ENCODE measurements at places on chromosomes 5 and 9.

DNA sequence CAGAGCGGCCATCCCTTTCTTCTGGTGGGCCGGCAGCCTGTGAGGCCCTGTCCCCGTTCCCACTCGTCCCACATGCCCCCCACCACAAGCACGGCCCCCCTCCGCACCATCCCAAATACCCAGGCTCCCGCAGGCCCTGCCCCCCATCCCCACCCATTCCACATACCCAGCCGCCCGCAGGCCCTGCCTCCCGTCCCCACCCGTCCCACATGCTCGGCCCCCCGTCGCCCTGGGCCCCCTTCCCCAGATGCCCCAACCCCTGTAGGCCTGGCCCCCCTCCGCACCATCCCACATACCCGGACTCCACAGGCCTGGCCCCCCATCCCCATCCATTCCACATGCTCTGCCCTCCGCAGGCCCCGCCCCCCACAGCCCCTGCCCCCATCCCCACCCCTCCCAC, 11.5 kb downstream of the SLC6A19 start:
- DNase-seq = no peak

DNA sequence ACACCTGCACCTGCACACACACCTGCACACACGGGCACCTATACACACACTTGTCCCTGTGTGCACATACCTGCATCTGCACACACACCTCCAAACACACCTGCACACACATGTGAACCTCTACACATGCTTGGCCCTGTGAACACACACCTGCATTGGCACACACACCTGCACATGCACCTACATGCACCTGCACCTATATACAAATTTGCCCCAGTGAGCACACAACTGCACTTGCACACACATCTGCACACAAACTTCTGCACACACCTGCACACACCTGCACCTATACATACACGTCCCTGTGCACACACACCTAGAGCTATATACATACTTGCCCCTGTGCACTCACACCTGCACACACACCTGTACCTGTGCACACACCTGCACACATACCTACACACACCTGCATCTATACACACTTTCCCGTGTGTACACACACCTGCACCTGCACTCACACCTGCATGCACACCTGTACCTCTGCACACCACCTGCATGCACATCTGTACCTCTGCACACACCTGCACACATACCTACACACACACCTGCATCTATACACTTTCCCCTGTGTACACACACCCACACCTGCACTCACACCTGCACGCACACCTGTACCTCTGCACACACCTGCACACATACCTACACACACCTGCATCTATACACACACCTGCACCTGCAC, 21.5 kb upstream of the LPCAT1 start:
- peak; percentile 48 for DNase-seq

DNA sequence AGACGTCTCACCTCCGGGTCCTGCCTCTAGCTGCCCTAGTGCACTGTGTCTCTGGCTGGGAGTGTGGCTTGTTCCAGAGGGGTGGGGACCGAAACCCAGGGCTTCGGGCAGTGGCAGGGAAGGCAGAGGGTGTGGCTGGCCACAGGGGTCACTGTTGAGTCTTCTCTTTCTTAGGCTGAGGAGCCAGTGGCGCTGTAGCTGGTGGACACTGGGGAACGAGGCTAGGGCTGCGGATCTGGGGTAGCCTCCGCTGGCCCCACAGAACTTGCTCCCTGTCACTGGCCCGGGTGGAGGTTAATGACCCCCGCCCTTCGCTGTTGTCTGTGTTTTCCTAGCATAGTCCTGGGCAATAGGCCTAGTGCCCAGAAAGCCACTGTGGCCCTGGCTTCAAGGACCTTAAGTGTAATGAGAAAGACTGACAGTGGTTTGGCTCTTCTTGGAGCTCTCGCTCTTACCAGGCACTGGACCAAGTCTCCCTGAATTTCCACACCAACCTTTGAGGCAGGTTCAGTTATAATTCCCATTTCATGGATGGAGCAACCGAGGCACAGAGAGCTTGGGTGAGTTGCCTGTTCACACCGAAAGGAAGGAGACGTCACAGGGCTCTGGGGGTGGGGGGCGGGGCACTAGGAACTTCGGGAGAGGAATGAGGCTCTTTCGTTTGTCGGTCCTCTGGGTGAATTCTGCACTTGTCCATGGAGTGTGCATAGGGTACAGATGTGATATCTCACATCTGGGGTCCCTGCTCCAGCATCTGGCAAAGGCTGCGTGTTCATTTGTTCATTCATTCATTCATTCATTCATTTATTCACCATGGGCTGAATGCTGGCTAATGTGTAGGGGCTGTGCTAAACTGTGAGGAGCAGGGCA, 4.8 kb upstream of the IER5L start:
- no peak for DNase-seq

- no peak for DNase-seq
These were observed 860.8 kb upstream of the DMAC1 start for GRCh38 chr9:8660383-8660782.

DNA sequence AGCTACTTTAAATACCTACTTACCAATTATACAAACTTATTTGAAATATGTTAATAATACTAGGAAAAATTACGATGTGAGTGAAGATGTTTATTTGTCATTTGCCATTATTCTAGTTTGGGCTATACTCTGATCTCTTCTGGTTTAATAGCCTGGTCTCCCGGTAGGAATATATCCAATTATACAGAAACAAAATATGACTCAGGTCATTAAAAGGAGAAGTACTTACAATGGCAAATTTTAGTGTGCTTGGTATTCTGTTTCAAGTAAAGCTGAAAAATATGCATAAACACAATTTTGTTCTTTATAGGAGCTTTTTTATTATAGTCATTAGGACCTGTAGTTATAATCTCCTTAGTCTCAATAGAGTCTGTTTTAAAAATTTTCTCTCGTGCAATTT, 176.8 kb downstream of the SLCO4C1 start:
- DNase-seq = no peak
